Uterus (tissue), 4 donors: ENCODE measurements at places on chromosomes 12 and 14. TPM values are rescaled to one million over a fixed set of nuclear protein-coding genes. Genes with fewer than 3 reads are reported as not detected.
A peak's percentile ranks its signal among the peaks of the same experiment; 100 is the strongest.

DNA sequence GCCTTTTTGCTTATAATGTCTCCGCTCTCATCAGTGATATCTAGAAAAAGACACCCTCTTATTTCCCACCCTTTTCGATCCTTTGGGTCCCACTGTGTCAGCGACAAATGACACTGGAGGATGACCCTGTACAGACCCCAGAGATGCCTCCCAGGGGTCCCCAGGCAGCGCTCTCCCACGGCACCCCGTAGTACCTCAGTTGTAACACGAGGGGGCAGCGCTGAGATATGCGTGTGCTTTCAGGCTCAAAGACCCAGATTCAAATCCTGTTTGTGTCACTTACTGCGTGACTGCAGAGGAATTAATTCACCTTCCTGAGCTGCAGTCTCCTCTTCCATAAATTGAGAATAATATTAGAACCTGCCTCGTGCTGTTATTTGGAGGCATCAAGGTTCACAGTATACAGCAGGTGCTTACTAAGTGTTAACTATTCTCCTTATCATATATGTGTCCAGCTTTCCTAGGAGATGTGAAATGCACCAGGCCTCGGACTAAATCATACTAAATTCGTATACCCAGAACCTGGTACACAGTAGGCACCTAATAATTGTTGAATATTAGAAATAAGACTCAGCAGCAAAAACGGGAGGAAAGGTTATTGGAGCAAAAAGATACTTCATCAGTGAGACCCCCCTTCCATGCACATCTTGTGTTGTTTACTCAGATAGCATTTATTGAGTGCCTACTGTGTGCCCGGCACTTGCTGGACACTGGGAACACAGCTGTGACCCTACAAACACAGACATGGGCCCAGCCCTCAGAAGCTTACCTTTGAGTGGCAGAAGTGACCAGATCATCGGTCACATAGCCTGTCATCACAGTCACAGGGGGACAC, 99.9 kb downstream of the PHETA1 start:
- no peak for DNase-seq

The COQ10A gene
- total RNA-seq: 12.7 TPM

DNA sequence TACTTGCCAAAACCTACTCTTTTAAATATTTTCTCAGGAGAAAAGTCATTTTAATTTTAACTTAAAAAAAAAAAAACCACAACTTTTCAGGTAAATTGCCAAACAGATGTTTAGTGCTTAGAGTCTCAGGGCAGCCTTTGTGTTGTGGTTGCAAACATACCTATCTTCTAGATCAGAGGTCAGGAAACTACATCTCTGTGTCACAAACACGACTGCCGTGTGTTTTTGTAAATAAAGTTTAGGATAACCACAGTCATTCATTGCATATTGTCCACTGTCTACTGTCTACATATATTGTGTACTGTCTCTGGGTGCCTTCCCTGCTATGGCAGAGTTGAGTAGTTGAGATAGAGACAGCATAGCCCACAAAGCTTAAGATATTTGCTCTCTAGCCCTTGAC, 48.9 kb downstream of the DYRK2 start:
- no peak for DNase-seq

GRCh38 chr12:40142001-40142744, 36.3 kb upstream of the SLC2A13 start:
- DNase-seq: no peak

The BMP4 gene
- total RNA-seq: 16.8 TPM

GRCh38 chr12:1947081-1947480, 28.6 kb upstream of the CACNA2D4 start:
- no peak for DNase-seq

GRCh38 chr12:76332606-76333005, 15.6 kb downstream of the BBS10 start:
- no peak for DNase-seq

GRCh38 chr14:56555921-56556570, 23.6 kb upstream of the TMEM260 start:
- DNase-seq: no peak

- DNase-seq: peak; percentile 76
Observed at GRCh38 chr12:46268583-46269428, at the start of gene SLC38A1. Gene SLC38A1, minus strand, starts transcription at chr12:46269043. Its CDS starts 29,243 bp downstream, at chr12:46239800.

DNA sequence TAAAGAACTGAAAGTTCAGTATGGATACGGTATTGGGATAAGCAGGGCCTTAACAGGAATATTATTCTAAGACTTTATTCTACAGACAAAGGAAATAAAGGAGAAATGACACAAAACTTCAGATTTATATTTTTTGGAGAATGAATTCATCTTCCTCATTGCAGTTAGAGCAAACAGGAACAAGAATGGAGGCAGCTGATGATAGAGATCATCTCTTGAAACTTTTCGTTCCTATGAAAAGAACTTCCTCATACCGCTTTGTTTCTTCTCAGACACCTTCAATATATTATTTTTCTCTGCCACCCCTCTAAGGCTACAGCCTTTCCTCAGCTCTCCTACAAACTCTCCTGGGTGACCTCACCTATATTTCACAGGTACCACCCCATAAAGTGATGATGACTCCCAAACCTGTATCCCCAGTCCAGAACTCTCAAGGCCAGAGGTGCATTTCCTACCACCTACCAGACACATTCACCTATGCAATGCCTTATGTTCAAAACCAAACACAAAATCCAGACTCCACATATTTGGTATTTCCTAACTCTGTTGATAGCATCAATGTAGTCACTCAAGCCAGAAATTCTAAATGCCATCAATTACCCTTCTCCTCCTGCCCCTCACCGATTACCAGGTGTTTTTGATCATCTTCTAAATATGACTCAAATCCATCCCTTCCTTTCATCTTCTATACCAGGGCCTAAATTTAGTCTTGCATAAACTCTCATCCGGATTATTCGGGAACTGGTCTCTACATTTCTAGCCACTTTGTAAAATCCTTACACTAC, 7.4 kb downstream of the MAP4K5 start:
- DNase-seq: no peak
